ENCODE measurements at places on chromosomes 6 and 20.

DNA sequence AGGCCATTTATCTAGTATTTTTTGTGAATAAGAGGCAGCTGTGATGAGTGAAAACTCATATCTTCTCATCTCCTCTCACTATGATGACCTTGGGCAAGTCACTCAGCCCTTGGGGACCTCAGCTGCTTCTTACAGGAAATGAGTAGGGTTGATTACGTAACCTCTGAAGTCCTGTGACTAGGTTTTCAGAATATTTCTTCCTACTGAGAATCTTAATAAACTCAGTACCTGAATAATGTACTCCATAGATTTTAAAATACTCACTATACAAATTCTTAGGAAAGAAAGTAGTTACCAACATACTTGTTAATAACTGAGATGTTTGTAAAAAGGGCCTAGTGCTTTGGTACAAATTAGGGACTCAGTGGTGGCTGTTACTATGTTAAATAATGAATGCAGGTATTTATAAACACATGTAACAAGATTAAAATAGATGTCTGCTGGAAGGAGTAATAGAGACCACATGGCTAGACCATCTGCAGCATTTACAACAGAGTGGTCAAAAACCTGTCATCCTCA lies 60.9 kb downstream of the RPRD1B start:
- DNase-seq = no peak

- DNase-seq = no peak
These were observed 29.2 kb downstream of the TAF11 start for GRCh38 chr6:34858681-34859080.

GRCh38 chr6:156955494-156956183 lies 178.5 kb downstream of the ARID1B start:
- DNase-seq = no peak

- DNase-seq = no peak
These were observed 76.8 kb downstream of the TTLL2 start for GRCh38 chr6:167401525-167402194.

DNA sequence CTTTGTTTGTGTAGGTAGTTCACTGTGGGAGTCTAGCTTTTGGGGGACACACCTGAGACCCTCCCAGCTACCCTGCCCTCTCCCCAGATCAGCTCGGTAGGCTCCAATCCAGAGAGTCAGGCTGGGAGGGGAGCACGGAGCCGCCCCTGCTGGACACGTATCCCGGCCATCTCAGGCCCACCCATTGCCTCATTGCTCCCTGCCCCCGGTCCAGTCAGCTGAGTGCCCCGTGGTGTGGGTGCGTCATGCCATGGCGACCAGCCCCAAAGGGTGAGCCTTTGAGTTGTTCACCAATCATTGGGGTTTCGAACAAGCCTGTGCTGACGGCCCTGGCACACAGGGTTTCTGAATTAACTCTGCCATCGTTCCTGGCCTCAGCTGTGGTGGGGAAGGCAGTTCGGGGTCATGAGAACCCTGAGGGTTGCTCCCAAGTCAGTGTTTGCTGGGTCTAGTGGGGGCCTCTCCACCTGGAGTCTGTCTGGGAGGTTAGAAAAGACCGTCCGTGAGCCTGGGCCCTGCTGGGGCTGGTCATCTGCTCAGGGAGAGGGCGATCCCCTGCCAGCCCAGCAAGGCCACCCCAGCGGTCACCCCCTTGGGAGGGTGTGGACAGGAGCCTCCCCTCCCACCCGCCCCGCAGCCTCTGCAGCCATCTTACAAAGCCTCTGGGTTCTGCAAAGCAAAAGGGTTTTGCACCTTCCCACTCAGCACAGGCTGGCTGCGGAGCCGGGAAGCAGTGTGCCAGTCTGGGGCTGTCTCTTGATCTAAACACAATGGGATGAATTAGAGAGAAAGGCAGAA lies 34.5 kb downstream of the NTSR1 start:
- no peak for DNase-seq

GRCh38 chr20:39269493-39270217 lies 307.5 kb downstream of the DHX35 start:
- DNase-seq = no peak

GRCh38 chr6:124983383-124984083 lies 21.3 kb downstream of the RNF217 start:
- DNase-seq = no peak

GRCh38 chr6:161356167-161356854 lies 82.5 kb upstream of the AGPAT4 start:
- DNase-seq = no peak

DNA sequence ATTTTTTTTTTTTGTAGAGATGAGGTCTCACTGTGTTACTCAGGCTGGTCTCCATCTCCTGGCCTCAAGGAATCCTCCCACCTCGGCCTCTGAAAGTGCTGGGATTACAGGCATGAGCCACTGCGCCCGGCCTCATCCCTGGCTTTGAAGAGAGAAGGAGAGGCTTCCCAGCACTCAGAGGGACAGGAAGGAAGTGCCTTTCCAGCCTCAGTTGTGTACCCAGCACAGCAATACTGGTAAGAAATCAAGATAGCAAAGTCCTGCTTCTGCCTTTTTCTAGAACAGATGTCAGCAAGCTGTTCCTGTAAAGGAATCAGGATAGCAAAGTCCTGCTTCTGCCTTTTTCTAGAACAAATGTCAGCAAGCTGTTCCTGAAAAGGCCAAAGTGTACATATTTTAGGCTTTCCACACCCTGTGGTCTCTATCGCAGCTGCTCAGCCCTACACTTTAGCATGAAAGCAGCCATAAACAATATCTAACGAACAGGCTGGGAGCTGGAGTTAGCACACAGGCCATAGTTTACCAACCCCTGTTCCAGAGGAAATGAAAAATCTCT lies 6.3 kb upstream of the PLTP start:
- no peak for DNase-seq

- no peak for DNase-seq
These were observed 41.5 kb downstream of the PLCB4 start for GRCh38 chr20:9110365-9110764.

GRCh38 chr20:35468671-35469334 lies 13.4 kb downstream of the CEP250 start:
- no peak for DNase-seq

GRCh38 chr6:110815411-110816409 lies at the start of gene CDK19:
CDK19 (minus strand) TSS chr6:110815469; CDS start chr6:110815136, 333 bp downstream.
- peak; percentile 96 for DNase-seq

DNA sequence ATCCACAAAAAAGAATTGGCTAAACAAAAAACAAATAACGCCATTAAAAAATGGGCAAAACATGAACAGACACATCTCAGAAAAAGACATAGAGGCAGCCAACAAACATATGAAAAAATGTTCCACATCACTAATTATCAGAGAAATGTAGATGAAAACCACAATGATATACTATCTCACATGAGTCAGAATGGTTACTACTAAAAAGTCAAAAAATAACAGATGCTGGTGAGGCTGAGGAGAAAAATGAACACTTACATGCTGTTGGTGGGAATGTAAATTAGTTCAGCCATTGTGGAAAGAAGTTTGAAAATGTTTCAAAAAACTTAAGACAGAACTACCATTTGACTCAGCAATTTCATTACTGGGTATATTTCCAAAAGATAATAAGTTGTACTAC lies 430.1 kb upstream of the JAG1 start:
- no peak for DNase-seq

GRCh38 chr6:76861403-76861802 lies 601.9 kb downstream of the HTR1B start:
- no peak for DNase-seq

GRCh38 chr6:130296854-130297253 lies 69.0 kb upstream of the TMEM200A start:
- DNase-seq = no peak

DNA sequence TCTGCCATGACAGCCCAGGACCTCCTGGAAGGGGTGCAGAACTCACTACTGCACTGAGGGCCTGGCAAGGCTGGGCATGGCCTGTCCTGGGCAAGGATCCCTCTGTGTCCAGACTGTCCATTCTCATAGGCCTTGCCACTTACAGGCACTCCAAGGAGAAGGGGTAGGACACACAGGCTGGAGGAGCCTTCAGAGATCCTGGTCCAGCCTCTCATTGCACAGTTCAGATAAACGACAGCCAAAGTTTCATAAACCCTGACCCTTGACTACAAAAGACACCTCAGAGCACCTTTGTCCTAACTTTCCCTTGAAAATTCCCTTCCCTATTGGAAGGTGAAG lies 19.6 kb downstream of the TGM3 start:
- no peak for DNase-seq

DNA sequence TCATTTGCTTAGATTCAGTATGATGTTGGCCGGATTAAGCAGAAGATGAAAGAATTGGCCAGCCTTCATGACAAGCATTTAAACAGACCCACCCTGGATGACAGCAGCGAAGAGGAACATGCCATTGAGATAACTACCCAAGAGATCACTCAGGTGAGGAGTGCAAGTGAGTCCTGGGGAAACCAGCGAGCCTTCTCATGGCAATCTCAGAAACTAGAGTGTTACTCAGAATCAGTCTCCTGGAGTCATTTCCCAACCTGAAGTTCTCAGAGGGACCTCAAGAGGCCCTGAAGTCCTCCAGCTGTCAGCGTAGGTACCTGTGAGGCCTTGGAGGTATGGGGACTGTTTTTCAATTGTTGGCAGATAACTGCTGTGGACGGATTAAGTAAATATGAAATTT lies 16.9 kb downstream of the STX16 start:
- DNase-seq = no peak

DNA sequence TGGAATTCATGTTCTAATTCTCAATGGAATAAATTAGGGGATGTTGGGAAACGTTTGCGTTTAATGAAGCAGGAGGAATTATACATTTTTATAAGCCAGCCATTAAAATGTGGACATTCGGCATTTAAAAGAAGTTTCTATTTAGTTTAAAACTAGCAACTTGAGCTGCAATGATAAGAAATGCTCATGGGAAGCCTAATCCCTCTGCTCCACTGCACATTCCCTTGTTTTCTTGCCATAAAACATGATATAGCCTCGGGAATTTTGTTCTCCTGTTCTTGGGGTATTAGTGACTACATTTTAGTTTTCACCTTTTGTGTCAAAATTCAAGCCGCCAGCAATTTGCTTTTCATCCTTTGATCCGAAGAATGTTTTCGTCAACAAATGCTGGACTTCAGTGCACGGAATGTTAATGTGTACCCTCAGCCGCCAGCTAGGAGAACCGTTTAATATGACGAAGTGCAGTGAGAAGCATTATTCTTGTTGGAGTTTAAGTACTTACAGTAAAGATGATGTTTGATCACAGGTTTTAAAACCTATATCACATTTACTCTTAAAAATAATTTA lies 137.9 kb downstream of the HIVEP1 start:
- no peak for DNase-seq

DNA sequence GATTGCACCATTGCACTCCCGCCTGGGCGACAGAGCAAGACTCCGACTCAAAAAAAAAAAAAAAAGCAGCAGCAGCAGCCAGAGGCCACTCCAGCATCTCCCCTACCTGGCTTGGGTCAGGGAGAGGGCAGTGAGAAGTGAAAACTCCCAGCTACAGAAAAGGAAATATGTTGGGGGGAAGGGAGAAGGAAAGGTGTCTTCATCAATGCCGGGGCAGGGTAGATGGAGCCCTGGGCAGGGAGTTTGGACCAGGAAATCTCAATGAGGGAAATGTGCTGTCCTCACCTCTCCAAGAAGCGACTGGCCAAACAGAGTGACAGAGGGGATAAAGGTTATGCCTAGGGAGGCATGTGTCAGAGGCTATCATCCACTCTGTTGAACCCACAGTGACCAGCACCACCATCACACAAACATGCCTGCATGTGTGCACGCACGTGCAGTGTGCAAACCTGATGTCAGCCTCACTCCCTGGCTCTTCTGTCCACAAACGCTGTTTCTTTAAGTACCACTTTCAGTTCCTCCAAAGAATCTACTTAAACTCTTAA lies 887 bp upstream of the AIF1 start:
- DNase-seq = no peak

GRCh38 chr6:157754351-157754750 lies 68.7 kb upstream of the SNX9 start:
- DNase-seq = no peak

GRCh38 chr20:57317789-57318371 lies 11.7 kb upstream of the SPO11 start:
- no peak for DNase-seq

DNA sequence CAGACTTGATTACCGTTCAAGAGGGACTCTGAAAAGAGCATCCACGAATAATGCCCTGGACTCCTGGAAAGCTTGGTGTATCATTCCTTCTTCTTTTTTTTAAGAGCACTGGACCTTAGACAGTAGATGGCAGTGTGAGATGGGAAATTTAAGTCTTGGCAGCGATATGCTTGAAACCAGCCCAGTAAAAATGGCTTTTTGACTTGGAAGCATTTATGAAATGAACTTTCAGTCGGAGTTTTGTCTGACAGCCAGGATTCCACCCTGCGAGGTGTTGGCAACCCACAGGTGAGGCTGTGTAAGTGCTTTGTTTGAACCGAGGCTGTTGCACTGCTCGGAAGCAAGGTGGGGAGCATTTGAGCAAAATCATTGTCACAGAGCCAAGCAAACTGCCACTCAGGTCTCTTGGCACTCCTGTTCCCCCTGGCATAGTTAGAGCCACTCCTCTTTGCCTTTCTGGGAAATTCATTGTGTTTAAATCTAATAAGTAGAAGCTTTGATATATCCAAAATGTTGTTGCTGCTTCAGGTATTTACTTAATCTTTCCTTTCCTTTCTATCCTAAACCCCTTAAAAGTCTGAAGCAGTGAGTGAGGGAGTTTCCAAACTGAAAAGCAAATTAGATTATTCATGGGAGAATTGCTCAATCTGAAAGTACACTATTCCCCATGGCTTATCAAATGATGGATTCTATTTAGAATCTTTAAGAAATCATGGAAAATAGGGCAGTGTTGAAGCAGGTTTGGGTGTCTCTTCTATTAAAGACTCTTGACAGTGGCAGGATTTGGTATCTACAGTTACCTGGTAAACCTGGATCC lies 272.8 kb upstream of the SLC35B3 start:
- no peak for DNase-seq

GRCh38 chr20:63232235-63233060 lies 3.3 kb upstream of the BIRC7 start:
- DNase-seq = no peak

GRCh38 chr6:4318321-4318720 lies 182.9 kb upstream of the ECI2 start:
- DNase-seq = no peak

GRCh38 chr20:57069442-57069841 lies 197.0 kb downstream of the BMP7 start:
- no peak for DNase-seq

DNA sequence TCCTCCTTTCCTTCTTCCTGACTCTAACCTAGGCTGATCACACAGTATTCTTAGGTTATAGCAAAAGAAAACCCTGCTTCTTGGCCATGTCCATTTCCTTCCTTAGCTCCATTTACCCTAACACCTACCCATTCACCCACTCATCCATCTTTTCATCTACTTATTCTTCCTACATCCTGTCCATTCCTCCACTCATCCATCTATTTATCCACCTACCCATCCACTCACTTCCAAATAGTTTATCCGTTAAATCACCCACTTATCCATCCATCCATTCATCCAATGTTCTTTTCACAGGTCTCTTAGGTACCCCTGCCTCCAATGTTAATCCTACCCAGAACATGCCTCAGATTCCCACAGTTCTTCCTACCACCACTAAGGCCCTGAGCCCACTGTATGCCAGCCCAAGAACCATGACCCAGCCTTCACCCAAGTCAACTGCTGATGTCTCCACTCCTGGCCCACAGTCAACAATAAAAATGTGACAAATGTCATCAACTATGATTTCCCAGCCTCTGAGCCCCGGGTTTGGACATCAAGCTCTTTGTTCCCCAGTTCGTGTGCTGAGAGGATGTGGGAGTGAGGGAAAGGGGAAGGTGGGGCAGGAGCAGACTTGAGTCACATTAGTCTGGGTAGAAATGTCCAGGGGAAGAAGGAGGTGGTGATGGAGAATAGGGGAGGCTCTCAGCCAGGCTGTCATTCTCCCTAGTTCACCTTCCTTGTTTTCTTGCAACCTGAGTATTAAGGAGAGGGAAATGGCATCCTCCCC lies 24.4 kb downstream of the TREML4 start:
- DNase-seq = no peak

Data from stimulated activated CD4-positive, alpha-beta T cell treated with anti-CD3 and anti-CD28 coated beads, Interleukin-12 subunit alpha, Interleukin-12 subunit beta, amount 100 ng/mL, for 24 hours (primary cell).